ENCODE measurements at places on chromosomes 16 and 17.

GRCh38 chr16:87243478-87243877, 73.7 kb downstream of the C16orf95 start:
- DNase-seq: no peak

DNA sequence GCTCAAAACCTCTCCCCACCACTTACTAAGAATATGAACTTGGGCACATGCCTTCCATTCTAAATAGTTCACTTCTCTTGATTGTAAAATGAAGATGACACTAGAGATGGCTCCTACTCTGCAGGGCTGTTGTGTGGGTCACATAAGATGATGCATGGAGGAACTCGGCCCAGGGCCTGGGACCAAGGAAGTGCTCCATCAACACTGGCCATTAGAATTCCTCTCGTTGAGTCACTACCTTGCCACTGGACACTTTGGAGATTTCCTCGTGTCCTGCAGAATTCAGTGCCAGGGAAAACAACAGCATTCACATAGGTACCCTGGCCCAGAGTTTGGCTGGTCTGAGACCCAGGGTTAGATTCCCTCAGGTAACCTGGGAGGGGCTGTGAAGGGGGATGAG, 18.6 kb downstream of the HNF1B start:
- no peak for DNase-seq

- DNase-seq: no peak
These were observed 1.4 kb upstream of the WNT3 start for GRCh38 chr17:46819906-46820351.

- no peak for DNase-seq
These were observed 19.0 kb downstream of the SLC7A6 start for GRCh38 chr16:68283346-68283745.

Measured in left kidney (tissue), 8 donors.